ENCODE measurements at places on chromosomes 1 and 21.

DNA sequence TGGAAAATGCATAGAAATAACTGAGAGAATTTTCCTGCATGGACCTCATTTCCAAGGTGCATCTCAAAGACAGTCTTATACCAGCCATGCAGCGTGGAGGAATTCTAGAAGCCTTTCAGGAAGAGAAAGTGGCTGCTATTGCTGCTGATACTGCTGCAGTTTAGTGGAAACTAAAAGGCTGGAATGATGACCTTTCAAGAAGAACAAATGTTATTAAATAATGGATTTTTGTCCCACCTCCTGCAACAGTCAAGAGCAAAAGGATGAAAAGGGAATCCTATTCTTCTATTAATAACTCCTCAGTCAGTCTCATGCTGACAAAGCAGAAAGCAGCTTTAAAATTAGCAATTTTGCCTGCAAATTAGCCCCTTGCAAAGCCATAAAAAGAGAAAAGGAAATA, 68.2 kb upstream of the C1orf87 start:
- DNase-seq, result no peak

DNA sequence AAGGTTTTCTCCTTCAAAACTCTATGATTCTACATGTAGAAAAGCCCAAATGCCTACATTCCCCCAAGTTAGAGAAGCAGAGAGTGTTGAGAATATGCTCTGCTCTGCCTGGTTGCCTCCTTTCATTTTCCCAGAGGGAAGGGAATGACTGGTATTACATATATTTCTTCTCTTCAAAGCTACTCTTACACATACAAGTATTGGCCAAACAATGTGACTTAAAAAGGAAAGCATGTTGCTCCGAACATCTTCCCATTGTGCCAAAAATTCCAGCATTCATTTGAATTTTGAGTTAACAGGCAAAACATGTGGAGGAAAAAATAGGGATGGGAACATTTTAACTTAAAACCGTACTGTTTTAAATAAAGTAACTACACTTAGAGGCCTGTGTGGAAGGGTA, 125.2 kb downstream of the COQ8A start:
- DNase-seq, result no peak

- DNase-seq, result no peak
Measured at GRCh38 chr1:102500758-102501157, 504.0 kb upstream of the OLFM3 start.

GRCh38 chr1:108504447-108504846, 54.3 kb downstream of the NBPF6 start:
- no peak for DNase-seq

DNA sequence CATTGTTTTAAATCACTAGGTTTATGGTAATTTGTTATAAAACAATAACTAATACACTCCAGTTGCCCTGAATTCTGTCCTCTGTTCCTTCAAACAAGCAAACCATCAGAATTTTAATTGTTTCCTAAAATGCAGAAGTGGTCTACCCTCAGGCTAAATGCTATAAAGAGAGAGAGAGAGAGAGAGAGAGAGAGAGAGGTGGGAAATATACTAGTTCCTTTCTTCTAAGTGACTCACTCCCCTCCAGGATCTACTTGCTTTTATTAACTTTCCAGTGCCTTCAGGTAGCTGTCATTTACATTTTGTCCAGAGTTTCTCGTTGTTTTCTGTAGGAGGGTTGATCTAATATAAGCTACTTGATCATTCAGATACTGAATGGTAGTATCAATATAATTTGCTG, 26.4 kb downstream of the LRRC53 start:
- no peak for DNase-seq

GRCh38 chr1:23897083-23897482, 16.1 kb downstream of the CNR2 start:
- DNase-seq, result no peak

DNA sequence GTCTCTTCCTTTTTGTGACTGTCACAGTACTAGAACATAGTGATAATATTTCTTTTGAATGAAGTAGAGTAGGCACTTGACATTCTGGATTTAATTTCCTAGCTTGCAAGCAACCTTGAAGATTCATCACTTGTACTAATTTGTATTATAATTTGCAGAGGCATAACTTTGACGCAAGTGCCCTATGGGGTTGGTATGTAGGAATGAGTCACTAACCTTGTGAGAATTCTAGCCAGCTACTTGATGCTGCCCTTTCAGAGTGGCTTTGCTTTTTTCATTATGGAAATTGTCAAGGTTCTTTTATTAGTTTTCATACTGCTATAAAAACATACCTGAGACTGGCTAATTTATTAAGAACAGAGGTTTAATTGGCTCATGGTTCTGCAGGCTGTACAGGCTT, 13.7 kb upstream of the DPH5 start:
- DNase-seq, result no peak

DNA sequence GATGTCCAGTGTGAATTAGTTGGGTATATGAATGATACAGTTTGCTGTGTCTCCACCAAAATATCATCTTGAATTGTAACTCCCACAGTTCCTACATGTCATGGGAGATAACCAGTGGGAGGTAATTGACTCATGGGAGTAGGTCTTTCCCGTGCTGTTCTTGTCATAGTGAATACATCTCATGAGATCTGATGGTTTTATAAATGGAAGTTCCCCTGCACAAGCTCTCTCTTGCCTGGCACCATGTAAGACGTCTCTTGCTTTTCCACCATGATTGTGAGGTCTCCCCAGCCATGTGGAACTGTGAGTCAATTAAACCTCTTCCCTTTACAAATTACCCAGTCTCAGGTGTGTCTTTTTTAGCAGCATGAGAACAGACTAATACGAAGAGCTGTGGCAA, 223.0 kb downstream of the AJAP1 start:
- DNase-seq, result no peak

DNA sequence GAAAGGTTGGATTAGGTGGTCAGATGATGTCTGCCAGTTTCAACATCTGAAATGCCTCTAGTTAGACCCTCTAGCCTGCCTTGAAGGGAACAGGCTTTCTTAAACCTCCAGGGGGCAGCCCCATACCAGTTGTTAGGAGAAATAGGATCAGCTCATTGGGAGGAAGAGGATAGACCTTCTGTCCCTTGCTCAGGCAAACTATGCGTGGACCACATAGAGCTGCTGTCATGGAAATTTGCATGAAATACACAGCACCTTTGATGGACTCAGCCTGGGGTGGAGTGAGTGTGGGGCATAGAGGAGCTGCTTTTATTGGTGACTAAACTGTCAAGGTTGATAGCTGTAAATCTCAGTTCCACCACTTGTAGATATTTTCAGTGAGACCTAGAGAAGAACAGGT, 38.4 kb upstream of the SPAG17 start:
- no peak for DNase-seq

DNA sequence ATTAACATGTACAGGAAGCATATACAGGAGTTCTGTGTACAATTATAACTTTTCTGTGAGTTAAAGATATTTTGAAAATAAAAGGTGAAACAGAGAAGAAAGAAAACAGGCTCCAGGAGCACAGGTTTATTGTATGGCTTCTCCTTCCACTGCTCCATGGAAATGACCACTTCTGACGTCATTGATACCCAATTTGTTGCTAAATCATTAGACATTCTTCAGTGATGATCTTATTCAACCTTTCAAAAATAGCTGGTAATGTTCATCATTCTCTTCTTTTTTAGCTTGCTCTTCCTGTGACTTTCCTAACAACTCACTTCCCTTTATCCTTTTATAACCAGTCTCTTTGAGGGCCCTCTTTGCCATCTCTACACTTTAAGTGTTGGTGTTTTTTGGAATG, 77.8 kb downstream of the KCNK2 start:
- DNase-seq, result no peak

DNA sequence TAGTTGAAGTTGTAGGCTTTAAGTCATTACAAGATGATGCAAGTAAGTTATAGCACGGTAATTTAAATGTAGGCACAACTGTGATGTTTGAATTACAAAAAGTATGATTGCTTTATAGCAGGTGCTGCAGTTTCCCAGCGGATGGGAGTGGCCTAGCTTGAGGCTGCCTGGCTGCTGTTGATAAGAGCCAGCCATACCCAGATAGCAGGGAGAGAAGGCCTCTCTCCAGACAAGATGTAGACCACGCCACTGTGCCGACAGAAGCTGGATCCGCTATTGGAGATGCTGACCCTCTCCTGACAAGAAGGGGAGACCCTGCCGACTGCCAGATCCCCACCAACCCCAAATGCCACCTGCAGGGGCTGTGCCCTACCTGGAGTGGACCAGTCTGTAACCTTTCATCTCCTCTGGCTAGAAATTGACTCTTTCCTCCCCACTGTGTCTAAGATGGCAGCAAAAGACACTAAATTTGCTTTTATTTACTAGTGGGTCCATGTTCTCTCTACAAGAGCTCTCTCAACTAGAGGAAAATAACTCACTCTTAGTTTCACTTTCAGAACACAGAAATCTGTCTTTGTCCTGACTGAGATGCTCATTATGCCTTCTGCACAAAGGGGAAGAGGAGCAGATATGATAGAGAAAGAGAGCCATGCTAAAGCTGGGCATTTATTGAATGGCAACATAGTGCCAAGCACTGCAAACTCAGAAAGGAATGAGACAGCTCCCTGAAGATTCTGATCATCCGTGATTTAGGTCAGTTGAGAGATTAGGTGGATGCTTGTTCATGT, 127.9 kb downstream of the URB2 start:
- no peak for DNase-seq

DNA sequence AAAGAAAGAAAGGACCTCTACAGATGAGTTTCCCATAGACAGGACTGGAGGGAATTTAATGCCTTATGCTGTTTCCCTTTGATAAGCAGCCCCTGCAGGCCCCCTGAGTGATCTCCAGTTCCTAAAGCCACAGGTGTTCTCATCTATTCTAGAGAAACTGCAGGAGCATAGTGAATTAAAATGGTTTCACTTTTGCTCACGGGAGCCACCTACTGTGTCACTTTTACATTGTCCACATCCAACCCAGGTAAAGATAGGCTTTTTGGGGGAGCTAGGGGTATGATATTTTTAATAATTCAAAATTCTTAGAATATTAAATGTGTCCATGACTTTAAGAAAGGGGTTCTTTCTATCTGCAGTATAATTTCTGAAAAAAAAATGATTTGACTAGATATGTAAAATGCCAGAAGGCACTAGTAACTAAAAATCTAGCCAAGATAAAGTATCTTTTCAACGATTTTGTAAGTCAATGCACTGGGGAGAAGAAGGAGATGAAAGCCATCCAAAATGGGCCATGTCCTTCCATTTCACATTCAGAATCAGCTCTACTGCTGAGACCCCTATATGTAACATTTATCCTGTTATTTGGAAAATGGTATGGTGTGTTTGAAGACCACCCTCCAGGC, 267.3 kb upstream of the DUSP10 start:
- no peak for DNase-seq

DNA sequence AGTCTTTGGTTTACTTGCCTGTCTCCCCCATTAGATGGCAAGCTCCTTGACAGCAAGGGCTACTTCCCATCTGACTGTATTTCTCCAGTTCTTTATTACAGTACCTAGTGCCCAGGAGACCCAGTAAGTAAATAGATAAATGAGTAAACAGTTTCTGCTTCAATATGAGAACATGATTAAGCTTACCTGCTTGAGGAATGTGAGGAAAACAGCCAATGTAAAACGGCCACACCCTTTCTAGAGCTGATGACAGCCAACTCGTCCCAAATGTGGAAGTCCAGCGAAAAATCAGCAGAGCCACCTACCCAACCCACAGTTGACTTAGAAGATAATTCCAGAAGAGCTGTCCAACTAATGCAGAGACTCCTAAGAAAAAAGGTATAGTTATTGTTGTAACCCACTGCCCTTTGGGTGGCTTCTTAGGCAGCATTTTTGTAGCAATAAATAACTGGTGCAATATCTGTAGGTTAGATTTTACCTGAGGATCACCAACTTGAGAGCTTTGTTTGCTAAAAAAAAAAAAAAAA, 6.5 kb upstream of the DR1 start:
- DNase-seq, result no peak

DNA sequence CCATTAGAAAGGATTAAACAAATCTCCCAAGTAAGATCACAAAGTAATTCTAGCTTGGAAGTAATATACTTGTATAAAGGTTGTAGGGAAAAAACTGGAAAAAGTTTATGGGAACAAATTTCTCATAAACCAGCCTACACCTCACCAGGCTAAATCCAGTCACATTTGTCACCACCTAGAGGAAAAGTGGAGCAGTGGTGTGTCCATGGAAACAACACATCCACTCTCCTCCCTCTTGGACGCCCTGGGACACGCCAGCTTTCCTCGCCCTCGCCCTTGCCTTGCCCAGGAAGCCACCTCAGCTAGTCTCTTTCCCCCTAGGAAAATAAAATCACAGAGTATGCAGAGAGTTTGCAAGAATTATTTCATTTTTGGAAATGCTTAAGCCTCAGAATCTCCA, 2.2 kb downstream of the PALMD start:
- no peak for DNase-seq

- no peak for DNase-seq
Measured at GRCh38 chr1:207404849-207405525, 49.1 kb upstream of the CR2 start.

Data from stimulated activated CD4-positive, alpha-beta T cell treated with anti-CD3 and anti-CD28 coated beads, TNF-alpha, amount 100 ng/mL, for 4 hours (primary cell).